ENCODE measurements at places on chromosomes 3 and 15.
A peak's percentile ranks its signal among the peaks of the same experiment; 100 is the strongest.

DNA sequence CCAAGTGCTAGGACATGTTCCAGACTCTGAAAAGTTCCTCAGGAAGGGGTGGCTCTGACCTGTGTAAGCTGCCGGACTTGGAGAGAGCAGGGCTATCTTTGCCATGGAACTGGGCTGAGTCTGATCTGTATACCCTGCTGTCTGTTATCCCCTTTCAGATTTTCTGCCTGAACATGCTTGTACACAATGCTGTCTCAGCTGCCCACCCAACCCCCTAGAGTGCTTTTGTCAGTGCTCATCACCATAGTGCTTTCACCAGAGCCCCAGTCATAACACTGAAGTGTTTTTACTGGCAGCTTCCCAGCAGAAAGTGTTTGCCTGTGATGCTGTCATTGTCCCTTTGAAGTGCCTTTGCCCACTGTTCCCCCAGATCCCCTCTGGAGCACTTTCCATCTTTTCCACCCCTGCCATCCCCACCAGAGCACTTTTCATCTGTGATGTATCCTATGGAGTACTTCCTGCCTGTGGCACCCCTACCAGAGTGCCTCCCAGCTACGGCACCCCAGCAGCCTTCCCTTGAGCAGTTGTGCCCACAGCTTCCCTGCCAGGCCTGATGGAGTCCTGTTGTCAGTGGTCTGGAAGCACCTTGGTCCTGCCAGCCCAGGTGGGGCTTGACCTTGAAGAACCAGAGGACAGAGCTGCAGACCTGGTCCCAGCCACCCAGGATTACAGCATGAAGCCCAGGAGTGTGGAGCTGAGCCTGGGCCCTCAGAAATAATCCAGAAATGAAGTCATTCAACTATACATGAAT, 397.7 kb downstream of the DIPK2A start:
- no peak for DNase-seq

DNA sequence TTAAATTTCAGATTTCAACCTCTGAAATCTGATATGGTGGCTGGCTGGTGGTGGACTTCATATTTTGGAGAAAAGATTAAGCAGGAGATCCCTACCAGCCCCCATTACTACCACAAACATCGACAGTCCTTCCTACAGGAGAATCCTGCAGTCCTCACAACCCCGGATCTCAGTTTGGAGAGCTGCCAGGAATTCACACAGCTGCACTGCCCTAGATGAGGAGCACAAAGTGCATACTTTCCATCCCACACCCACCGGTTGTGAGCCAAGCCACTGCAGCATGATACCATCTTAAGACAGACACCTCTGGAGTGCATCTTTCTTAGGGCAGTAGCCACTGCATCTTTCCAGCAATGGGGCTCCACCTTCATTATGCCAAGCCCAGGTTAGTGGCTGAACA, 185.5 kb upstream of the GPR149 start:
- DNase-seq = no peak

- DNase-seq = peak; percentile 49
Observed at GRCh38 chr15:25268166-25268565, 170.7 kb downstream of the UBE3A start.

GRCh38 chr3:123300583-123300982, 98.8 kb downstream of the SEC22A start:
- DNase-seq = no peak

GRCh38 chr15:41970456-41970855, 1.9 kb downstream of the EHD4 start:
- DNase-seq = peak; percentile 39

GRCh38 chr15:43930079-43930478, 103.3 kb downstream of the WDR76 start:
- peak; percentile 93 for DNase-seq

DNA sequence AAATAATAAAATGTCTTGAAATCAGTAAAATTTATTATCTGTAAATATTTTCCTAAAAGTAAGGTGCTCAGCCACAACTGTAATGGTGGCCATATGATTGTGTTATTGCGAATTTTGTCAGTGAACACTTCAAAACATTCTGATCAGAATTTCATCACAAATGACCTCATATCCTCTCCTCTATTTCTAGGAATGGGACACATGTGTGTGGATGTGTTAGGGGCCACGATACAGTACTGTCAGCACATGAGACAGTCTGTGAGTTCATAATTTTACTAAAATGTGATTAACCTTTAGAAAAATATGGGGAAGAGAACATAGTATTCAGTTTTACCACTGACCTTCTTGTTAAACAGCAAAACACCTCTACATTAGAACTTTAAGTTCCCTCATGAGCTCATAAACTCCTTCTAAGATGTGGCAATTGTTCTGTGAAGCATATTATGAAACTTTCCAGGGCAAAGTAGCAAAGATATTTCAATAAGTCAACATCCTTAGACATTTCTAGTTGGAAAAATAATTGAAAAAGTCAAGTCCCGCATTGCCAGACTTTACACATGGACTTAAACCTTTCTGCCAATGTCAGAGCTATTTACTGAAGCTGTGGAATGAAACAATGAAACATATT, 158.2 kb upstream of the ABI3BP start:
- no peak for DNase-seq

GRCh38 chr3:130946882-130947281, 53.0 kb downstream of the ATP2C1 start:
- no peak for DNase-seq

DNA sequence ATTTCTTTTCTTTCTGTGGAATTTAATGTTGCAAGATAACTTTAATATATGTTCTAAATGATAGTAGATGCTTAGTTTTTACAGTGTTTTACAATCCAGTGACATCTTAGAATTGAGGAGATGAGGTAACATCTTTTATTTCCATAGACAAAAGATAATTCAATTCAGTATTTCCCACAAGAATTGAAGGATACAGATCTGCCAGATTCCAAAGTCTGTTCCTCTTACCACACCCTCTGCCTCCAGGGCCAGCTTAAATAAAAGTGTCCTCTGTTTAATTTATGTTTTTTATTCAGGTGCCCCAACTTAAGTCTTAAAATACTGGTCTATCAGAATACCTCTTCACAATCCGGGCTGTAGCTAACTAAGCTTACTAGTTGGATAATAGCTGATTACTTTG, 6.5 kb downstream of the STT3B start:
- no peak for DNase-seq

- DNase-seq = no peak
Observed at GRCh38 chr3:186287711-186288110, 74.3 kb downstream of the DGKG start.

DNA sequence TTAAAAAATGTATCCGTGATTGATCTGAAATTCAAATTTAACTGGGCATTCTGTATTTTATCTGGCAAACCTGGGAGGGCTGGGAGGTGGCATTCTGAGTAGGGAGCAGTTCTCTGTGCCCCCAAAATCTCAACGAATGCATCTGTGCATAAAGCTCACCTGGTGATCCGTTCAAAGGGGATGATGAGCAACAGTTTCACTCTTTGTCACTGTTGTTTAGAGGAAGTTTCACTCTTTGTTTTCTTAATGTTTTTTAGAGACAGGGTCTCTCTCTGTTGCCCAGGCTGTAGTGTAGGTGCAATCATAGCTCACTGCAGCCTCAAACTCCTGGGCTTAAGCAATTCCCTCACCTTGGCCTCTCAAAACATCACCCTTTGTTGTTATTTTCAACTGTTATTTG, 186.7 kb downstream of the SSR3 start:
- DNase-seq = no peak

GRCh38 chr3:176937541-176937940, 259.7 kb downstream of the TBL1XR1 start:
- DNase-seq = no peak

DNA sequence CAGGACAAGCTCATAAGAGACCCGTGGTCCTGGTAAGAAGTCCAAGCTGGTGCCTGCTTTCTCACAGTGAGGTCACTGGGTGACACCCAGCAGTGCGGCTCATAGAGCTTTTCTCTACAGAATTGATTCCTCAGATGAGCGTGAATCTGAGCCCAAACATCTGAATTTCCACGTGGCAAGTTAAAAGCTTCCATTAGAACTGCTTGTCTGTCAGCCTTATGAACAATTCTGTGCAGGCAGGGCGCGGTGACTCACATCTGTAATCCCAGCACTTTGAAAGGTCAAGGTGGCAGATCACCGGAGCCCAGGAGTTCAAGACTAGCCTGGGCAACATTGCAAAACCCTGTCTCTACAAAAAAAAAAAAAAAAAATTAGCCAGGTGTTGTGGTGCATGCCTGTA, 113.1 kb upstream of the ABHD17C start:
- peak; percentile 12 for DNase-seq

DNA sequence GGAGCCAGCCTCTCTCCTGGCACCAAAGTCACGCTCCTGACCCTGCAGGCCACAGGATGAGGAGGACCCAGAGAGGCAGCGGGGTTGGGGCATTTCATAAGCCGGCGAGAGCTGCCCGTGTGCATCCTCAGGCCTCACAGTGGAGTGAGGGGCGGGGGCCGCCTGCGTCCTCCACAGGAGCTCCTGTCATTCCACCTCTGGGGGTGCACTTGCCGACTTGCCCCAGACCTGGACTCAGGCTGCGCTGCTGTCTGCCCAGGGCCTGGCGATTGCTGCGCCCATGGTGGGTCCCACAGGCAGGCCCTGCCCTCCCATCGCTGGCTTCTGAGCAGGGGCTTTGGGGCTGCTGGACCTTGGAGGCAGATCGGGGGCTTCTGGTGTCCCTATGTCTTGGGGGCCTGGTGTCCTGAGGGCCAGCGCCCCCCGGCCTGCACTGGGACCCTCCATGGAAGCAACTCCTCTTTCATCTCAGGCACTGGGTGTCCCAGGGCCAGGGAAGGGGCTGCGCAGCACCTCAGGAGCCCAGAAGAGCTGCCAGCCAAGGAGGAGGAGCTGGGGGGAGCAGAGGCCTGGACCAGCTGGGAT, 184.0 kb downstream of the GOLGA6L6 start:
- no peak for DNase-seq

DNA sequence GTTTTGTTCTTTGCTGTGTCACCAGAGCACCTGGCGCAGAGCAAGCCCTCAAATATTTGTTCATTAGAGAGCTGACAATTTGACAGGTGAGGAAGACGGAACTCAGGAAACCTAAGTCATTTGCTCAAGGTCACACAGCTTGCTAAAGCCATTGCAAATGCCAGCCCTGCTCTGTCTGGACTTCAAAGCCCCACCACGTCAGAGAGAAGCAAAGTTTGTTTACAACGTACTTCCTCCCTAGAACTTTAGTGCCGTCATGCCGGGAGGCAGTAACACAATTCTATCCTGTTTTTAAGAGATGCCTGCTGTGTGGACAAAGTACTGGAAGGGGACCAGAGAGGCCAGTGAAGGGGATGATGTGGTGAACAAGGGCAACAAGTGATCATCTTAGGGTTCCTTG, 216.6 kb upstream of the PRICKLE2 start:
- no peak for DNase-seq

GRCh38 chr15:63052077-63052841, 9.7 kb downstream of the TPM1 start:
- DNase-seq = no peak

GRCh38 chr3:156826896-156827882, 1.0 kb downstream of the LEKR1 start:
- DNase-seq = no peak

GRCh38 chr3:163196815-163197374, 1700.3 kb downstream of the OTOL1 start:
- no peak for DNase-seq

GRCh38 chr3:13588221-13588701, 39.3 kb downstream of the FBLN2 start:
- DNase-seq = peak; percentile 52

DNA sequence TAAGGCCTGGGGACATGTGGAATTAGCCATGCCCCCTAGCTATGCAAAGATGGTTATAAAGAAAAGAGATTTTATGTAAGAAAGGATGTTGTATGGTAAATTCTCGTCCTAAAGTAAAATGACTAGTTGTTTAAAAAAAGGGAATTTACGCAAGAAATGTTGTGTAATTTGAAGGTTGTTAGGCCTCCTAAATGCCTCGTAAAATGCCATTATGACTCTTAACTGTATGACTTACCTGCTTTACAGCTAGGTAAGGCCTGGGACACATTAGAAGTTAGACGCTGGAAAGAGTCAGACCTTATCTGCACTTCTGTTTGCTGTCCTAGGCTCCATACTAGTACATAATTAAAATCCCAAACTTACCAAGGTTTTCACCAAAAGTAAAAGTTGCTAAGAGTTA, 17.5 kb upstream of the HHATL start:
- no peak for DNase-seq

- DNase-seq = peak; percentile 38
Observed at GRCh38 chr3:33921608-33922007, 123.2 kb downstream of the PDCD6IP start.

DNA sequence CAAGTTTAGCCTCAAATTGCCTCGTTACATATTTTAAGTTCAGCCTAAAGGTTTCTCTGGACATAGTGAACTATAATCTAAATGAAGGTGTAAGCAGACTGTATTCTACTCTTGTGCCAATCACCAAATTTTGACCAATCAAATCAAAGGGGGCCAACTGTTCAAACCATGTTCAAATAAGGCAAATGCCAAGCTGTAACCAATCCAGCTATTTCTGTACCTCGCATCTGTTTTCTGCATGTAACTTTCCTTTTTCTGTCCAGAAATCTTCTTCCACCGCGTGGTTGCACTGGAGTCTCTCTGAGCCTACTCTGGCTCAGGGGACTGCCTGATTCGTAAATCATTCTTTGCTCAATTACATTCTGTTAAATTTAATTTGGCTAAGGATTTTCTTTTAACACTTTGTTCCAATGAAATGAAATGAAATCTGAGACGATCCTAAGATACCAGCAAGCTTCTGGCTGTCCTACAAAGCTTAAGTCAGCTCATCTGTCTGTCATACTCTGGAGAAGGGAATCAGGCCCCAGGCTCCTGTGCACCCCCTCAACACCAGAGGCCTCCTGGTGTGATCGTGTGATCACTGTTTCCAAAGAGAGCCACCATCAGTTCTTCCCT, 53.2 kb upstream of the ZNF148 start:
- DNase-seq = no peak

- no peak for DNase-seq
Observed at GRCh38 chr15:79978655-79979514, 7.9 kb upstream of the BCL2A1 start.

- DNase-seq = no peak
Observed at GRCh38 chr3:170502297-170502696, 83.6 kb downstream of the SLC7A14 start.

GRCh38 chr15:22806664-22807063, 20.2 kb downstream of the NIPA1 start:
- DNase-seq = no peak

DNA sequence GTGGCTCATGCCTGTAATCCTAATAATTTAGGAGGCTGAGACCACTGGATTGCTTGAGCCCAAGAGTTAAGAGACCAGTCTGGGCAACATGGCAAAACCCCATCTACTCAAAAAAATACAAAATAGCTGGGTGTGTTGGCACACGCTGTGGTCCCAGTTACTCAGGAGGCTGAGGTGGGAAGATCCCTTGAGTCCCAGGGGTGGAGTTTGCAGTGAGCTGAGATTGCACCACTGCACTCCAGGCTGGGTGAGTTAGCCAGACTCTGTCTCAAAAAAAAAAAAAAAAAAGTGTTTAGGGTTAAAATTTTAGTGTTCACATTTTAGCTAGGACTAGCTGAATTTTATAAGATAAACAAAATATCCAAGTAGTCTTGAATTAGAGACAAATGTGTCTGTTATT, 1340.1 kb upstream of the EPHA6 start:
- no peak for DNase-seq

GRCh38 chr3:135860761-135861160, 104.8 kb upstream of the PPP2R3A start:
- no peak for DNase-seq
